ENCODE measurements at places on chromosomes 16 and 17.

- peak; percentile 32 for DNase-seq
Observed at GRCh38 chr17:2053380-2054261, 1.3 kb upstream of the HIC1 start.

- DNase-seq = no peak
Observed at GRCh38 chr16:52718046-52718445, 171.1 kb upstream of the TOX3 start.

GRCh38 chr17:67322042-67322787 is 44.2 kb downstream of the PSMD12 start:
- no peak for DNase-seq

DNA sequence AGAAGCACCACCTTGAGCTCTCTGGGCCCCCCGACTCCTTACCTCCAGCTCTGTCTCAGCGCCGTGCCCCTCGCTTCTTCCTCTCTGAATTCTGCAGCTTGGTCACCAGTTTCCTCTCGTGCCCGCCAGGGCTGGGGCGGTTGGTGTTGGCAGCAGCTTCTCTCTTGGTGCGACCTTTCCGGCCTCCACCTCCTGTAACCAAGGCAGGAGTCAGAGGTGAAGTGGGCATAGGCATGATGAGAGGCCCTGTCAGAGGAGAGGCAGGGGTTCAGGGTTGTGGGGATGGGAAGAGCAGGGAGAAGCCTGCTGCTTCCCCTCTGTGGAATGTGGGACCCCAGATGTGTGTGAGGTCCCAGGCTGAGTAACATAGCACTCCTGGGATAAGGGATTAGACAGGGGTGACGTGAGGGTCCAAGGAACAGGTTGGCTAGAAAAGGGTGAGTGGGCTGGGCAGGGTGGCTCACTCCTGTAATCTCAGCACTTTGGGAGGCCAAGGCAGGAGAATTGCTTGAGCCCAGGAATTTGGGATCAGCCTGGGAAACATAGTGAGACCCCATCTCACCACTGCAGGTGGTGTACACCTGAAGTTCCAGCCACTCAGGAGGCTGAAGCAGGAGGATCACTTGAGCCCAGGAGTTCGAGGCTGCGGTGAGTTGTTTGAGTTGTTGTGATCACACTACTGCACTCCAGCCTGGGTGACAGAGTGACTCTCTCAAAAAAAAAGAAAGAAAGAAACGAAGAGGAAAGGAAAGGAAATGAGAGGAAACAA is 626 bp downstream of the NUPR1 start:
- no peak for DNase-seq

DNA sequence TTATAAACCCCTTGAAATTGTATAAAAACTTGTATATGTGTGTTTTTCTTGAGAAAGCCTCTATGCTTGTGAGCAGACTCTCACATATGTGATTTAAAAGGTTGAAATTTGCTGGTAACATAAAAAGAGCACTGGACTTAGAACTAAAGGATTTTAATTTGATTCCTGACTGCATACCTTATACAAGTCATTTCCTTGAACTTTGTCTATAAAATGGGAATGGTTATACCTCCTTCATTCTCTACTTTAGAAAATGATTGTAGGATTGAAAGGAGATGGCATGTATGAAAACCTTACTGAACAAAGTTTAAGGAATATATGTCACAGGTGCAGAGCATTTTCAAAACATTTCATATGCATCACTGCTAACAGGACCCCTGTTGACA is 10.4 kb upstream of the ARL2BP start:
- DNase-seq = no peak

- DNase-seq = no peak
Observed at GRCh38 chr17:10156948-10157607, 41.3 kb downstream of the GAS7 start.

Measured in NCI-H1092 treated with DMSO at 0.1 percent for 48 hours (cell line).